Spleen (tissue), 13 donors: ENCODE measurements at places on chromosomes 3 and 15. TPM values are rescaled to one million over a fixed set of nuclear protein-coding genes. Genes with fewer than 3 reads are reported as not detected.

Gene CTXN2
- not detected for total RNA-seq

Gene GOLGA6D
- total RNA-seq: not detected

Gene CNTN4
- 1.0 TPM for total RNA-seq

Gene SCN5A
- 1.2 TPM for total RNA-seq

Gene HMCES
- total RNA-seq: 30.7 TPM

Gene ZIC1
- not detected for total RNA-seq

Gene CHST13
- 3.2 TPM for total RNA-seq

Gene DAZL
- not detected for total RNA-seq

Gene TBC1D21
- total RNA-seq: not detected

Gene MAP1A
- 3.1 TPM for total RNA-seq

Gene SLC25A36
- 82.5 TPM for total RNA-seq

Gene ZNF774
- 1.8 TPM for total RNA-seq

Gene LMAN1L
- total RNA-seq: 79.2 TPM

Gene GABRG3
- 4.0 TPM for total RNA-seq

Gene NR1I2
- 1.1 TPM for total RNA-seq

Gene FBXL22
- total RNA-seq: 1.3 TPM

Gene ATP6V1A
- total RNA-seq: 71.2 TPM

Gene SKOR1
- total RNA-seq: 0.69 TPM

Gene COLQ
- 6.0 TPM for total RNA-seq

Gene ANKRD63
- total RNA-seq: not detected

Gene CASR
- 0.22 TPM for total RNA-seq

Gene ATP11B
- 95.2 TPM for total RNA-seq

Gene OCA2
- 0.60 TPM for total RNA-seq

Gene ANKRD34C
- not detected for total RNA-seq

Gene FBLN2
- total RNA-seq: 7.4 TPM

Gene NRROS
- 35.2 TPM for total RNA-seq

Gene FAH
- total RNA-seq: 29.1 TPM

Gene LXN
- total RNA-seq: 11.3 TPM

Gene MYLK
- 178 TPM for total RNA-seq

Gene ISLR2
- total RNA-seq: 0.51 TPM

Gene SOX14
- not detected for total RNA-seq

Gene TMEM40
- total RNA-seq: 3.8 TPM

Gene MSL2
- total RNA-seq: 89.3 TPM

Gene LCMT2
- 9.2 TPM for total RNA-seq

Gene NPAP1
- not detected for total RNA-seq

Gene SI
- not detected for total RNA-seq

Gene CADPS
- total RNA-seq: 0.33 TPM

Gene PIERCE2
- 1.1 TPM for total RNA-seq

Gene KLHL6
- total RNA-seq: 51.8 TPM

Gene LRRC2
- 10.9 TPM for total RNA-seq

Gene IL5RA
- total RNA-seq: 3.2 TPM

Gene AHSG
- not detected for total RNA-seq

Gene FSD2
- total RNA-seq: not detected

Gene ADAMTSL3
- 4.2 TPM for total RNA-seq

Gene GOLGA8H
- 2.1 TPM for total RNA-seq

Gene PAQR9
- 0.33 TPM for total RNA-seq

Gene LDHAL6B
- total RNA-seq: not detected

Gene PLA2G4E
- not detected for total RNA-seq
